ENCODE measurements at places on chromosomes 7 and 10.

- no peak for DNase-seq
Measured at GRCh38 chr7:14900051-14900450, 2.5 kb downstream of the DGKB start.

- DNase-seq, result peak; percentile 3
Measured at GRCh38 chr10:99975106-99975829, 34.5 kb downstream of the DNMBP start.

DNA sequence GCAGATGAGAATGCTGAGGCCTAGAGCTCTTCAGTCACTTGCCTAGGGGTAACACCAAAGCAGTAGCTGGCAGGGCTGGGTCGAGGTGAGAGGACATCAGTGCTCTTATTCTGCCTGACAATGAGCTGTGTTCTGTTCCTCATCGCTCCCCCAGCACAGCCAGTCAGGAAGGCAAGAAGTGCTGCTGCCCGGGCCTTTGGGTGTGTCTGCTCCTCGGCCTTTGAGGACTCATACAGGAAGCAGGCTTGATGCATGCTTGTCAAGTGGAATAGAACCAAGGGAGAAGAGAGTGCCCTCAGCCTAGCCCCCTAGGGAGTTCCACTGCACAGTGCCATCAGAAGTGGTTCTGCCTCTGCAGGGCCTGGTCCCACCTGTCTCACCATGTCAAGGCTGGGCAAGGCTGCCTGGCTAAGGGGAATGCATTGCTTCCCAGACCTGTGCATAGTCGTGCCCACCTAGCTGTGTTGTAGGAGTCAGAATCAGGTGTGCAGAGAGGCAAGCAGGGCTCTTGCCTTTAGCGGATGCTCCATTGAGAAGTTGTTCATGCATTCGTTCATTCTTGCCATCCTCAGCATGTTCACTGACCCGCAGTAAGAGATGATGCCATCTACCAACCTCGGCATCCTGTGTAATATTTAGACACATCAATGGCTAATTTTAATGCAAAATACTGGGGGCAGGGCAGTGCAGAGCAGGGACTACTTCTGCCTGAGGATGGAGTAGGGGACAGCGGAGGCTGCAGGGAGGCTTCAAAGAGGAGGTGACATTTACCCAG, 156.6 kb downstream of the RPS24 start:
- DNase-seq, result no peak

DNA sequence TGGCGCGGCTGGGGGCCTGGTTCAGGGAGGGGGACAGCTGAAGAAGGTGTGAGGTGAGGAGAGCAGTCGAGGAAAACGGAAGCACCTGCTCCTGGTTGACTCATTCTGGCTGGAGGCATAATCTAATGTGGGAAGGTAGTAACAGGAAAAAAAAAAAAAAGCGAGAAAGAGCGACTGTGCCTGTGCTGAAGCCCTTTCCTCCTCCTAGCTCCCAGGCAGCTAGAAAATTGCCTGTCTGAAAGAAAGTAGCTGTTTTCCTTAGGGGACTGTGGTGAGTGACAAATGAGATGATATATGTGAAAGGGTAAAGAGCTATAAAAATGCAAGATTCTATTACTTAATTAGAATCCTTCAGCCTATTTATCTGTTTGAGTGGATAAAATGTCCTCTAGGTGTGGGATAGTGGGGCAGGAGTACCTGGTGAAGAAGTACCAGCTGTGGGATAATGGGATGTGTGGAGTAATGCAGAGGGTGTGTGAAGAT, 4.9 kb upstream of the MEST start:
- peak; percentile 59 for DNase-seq

DNA sequence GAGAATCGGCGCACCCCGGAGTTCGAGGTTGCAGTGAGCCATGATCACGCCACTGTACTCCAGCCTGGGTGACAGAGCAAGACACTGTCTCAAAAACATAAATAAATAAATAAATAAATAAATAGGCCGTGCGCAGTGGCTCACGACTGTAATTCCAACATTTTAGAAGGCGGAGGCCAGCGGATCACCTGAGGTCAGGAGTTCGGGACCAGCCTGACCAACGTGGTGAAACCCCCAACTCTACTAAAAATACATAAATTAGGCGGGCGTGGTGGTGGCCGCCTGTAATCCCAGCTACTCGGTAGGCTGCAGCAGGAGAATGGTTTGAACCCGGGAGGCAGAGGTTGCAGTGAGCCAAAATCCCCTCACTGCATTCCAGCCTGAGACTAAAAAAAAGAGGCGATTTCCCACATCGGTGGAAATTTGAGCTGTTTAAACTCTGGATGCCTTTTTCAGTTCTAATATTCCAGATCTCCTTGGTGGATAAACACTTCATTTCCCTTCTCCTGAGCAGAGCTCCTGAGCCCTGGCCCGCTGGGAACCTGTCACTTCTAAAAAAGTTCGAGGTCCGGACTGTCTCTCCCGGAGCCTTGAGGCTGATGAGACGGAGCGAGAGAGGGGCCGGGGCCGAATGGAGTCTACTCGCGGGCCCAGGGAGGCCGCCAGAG, 2.0 kb upstream of the NFKB2 start:
- DNase-seq, result no peak

GRCh38 chr7:84971360-84971759, 215.5 kb downstream of the SEMA3D start:
- no peak for DNase-seq

DNA sequence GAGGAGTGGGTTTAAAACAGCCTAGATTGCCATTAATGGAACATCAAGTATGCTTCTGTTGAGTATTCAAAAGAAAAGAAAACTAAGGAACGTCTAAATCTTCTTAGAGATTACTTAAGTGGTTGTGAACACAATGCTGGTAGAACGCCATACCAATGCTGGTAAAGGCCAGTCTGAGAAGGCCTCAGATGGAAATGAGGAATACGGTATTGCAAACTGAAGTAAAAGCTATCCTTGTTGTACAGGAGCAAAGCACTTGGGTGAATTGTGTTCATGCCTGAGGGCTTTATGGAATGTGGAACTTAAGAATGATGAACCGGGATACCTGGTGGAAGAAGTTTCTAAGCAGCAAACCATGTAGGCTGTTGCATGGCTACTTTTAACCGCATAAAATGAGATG, 208.0 kb downstream of the KCND2 start:
- DNase-seq, result no peak

DNA sequence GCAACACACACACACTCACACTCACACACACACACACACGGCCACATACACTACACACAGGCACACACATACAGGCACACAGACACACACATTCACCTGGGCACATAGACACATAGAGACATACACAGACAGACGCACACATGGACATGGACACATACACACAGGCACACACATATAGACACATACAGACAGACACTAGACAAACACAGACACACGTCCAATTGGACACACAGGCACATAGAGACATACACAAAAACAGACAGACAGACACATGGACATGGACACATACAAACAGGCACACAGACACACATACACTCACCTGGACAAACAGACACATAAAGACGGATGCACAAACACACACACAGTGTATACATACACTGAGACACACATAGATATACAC, 21.7 kb upstream of the ACTR3B start:
- no peak for DNase-seq

DNA sequence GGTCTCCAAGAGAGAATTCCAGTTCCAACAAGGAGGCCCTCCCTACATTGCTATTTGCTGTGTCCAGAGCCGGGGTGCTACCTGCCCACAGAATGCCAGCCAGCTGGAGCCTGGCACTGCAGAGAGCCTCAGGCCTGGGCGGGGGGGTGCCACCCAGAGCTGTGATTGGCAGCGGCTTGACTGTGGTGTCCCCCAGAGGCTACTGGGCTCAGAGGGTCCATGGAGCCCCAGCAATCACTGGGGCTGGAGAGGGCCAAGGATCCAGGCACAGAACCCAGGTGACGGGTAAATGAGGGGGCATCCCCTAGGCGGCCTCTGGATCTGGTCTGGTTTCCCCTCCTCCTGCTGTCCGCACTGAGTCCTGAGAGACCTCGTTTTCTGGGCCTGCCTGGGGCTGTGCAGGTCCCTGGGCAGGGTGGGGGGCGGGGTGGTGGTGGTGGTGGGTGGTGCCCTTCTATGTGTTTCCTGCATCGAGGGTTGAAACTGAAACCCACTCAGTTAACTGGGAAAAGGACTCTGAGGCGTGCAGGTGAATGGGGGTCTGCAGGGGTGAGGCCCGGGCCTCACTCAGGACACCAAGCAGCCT, 12.6 kb downstream of the DPYSL4 start:
- no peak for DNase-seq

DNA sequence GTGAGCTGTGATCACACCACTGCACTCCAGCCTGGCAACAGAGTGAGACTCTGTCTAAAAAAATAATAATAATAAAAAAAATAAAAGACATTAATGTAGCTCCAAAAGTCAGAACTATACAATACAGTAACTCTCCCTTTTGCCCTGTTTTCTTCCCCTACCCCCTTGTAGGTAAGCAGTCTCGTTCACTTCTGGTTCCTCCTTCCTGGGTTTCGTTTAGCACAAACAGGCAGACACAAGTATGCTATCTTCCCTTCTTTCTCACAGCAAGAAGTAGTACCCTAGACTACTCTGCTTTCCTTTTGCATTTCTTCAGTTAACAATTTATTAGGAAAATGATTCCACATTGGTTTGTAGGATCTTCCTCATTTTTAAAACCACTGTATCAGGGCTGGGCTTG, 33.1 kb downstream of the PDSS1 start:
- DNase-seq, result no peak

DNA sequence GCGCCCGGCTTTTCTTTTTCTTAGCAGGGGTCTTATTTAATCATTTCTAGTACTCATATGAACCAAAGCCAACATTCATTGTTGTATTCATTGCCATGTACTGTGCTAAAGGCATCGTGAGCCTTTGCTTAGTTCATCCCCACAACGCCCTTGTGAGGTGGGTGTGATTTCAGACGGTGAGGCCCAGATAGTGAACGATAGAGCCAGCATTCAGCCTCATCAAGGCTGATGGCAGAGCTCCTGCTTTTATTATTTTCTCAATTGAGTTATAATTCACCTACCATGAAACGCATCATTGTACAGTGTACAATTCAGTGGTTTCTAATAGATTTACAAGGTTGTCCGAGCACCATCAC, 50.1 kb downstream of the HK1 start:
- DNase-seq, result no peak

DNA sequence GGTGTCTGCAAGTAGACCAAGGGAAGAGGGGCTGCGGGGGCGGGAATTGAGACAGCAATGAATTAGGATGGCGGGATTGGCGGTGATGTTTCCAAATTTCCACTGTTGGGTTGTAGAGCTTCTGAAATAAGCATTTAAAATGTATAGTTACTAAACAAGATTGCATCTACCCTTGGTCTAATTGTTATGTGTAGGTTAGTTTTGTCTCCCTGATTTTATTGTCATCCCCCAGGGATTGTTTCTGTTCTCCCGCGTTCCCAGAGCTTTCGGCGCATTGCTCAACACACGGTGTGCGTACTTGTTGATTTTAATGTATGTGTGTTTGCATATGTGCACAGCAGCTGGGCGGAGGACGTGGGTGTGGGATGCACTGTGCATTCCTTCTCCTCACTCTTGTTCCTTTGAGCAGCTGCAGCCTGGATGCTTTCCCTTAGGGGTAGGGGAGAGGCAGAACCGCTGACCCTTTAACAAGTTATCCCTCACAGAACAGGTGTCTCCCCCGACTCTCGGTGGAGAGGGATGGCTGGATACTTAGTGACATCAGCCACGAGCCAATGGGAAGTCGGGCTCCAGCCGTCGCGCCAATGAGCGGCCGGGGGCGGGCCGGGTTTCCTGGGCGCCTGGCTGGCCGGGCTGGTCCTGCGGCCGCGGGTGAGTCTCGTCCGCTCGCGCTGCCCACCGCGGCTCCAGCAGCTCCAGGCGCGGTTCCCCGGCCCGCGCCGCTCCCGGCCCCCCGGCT, at the start of gene TSPAN33:
Gene TSPAN33 (plus strand): TSS at position 613 of the 739 bp plus-strand sequence. CDS start 274 bp downstream, outside the sequence.
- DNase-seq, result no peak

GRCh38 chr10:133127291-133128125, 32.5 kb upstream of the KNDC1 start:
- no peak for DNase-seq

DNA sequence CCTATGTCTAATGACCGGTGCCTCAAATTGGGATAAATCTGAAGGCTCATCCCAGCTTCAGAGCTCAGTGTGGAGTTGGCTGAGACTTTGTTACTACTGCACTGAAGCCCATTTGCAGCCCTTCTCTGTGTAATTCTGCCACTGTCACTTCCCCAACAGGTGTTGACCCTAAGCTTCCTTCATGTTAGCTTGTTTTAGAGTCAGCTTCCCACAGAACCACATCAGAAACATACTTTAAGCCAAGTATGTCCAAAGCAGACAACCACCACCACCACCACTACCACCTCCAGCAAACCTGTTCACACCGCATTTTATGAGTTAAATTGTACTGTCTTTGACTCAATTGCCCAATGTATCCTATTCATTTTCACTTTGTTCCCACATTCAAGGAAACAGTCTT, 25.2 kb upstream of the GNAT3 start:
- peak; percentile 35 for DNase-seq

- peak; percentile 74 for DNase-seq
Measured at GRCh38 chr10:114544045-114544659, 113.9 kb downstream of the ABLIM1 start.

GRCh38 chr10:103868200-103868599, 12.8 kb upstream of the SH3PXD2A start:
- DNase-seq, result no peak

DNA sequence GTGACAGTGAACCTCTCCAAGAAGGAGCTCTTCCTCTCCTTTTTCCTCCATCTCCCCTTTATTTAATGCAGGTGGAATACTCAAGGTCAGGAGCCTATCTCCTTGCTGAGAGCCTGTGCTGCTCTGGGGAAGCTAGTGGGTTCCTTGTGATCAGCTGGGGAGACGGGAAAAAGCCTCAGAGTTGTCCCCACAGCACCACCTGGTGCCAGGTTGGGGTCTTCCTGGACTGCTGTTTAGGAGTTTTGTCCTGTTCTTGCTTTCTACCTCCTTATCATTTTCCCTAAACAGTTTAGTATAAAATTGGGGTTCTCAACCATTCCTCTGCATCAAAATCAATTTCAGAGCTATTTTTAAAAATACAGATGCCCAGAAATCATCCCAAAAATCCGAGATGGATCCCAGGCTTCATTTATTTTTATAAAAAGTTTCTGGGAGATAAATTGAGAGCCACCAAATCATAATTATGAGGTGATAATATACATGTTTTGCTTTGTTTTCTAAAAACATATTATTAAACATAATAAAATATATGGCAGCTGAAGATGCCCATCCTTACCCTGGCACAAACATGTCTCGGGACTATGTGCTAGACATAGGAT, 44.3 kb downstream of the MACC1 start:
- peak; percentile 74 for DNase-seq

DNA sequence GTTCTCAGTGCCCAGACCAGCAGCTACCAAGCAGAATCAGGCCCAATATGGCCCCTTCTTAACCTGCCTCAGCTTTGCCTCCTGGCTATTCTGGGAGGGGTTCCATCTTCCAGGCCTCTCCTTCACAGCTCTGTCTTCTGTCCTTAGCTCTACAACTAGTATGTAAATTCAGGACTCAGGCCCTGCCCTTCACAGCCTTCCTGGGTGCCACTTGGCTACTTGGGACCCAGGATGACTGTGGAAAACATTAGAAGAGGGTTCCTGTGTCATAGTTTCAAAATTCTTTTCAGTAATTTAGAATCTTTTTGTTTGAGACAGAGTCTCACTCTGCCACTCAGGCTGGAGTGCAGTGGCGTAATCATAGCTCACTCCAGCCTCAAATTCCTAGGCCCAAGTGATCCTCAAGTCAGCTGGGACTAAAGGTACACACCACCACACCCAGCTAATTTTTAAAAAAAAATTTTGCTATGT, 33.2 kb upstream of the PAPSS2 start:
- DNase-seq, result no peak

GRCh38 chr10:10716972-10717371, 300.7 kb upstream of the CELF2 start:
- DNase-seq, result no peak

GRCh38 chr7:91880413-91881241, at the start of gene MTERF1:
Gene MTERF1, minus strand, starts transcription at chr7:91880702. Its CDS starts 619 bp downstream, at chr7:91880083.
- peak; percentile 96 for DNase-seq
